ENCODE measurements at places on chromosomes 6 and 20.

GRCh38 chr20:60632391-60633262 lies 619.4 kb upstream of the CDH4 start:
- DNase-seq, result no peak

GRCh38 chr6:31530659-31531058 lies 1.9 kb downstream of the MCCD1 start:
- DNase-seq, result no peak

DNA sequence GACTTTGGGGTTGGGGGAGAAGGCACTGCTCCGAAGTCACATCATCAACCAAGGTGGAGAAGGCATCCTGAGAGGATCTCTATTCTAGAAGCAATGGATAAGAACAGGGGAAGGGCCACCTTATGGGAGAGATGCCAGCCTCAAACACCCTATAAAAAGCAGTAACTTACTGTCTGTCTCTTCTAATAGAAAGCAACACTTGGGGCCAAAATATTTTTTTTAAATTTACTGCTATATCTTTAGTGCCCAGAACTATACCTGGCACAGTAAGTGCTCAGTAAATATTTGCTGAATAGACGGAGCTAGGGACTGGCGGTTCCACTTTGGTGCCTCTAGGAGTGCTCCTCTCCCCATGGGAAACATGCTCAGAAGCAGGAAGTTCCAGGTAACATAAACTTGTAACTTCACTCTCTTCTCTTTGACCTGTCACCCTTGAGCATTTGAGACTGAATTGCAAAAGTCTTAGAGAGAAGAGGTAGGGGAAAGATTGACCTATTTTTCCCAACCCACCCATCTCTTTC lies 807 bp upstream of the OTOR start:
- DNase-seq, result no peak

DNA sequence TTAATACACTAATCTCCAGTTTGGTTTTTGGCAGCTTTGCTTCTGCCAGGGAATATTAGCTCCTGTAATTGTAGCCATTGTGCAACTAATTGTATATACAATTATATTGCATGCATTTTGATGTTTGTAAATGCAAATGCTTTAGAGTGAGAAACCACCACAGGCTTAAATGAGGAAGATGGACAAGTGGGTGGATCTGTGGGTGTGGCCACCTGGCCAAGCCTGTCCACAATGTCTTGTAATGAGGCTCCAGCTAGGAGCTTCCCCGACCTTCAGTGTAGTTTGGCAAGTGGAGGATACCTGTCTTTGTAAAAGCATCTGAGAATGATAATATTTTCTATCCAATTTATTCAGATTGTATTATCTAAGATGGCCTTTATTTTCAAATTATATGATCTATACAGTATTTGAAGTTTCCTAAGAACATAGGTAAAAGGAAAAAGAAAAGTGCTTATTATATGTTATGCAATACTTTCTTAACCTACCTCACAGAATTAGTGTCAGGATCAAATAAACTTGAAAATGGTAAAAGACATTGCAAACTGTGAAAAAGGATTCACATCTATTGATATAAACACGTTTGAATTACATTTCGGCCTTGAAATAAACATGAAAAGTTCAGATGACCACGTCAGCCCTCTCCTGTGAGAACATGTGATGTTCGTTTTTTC lies 49.3 kb upstream of the ARID1B start:
- DNase-seq, result no peak

DNA sequence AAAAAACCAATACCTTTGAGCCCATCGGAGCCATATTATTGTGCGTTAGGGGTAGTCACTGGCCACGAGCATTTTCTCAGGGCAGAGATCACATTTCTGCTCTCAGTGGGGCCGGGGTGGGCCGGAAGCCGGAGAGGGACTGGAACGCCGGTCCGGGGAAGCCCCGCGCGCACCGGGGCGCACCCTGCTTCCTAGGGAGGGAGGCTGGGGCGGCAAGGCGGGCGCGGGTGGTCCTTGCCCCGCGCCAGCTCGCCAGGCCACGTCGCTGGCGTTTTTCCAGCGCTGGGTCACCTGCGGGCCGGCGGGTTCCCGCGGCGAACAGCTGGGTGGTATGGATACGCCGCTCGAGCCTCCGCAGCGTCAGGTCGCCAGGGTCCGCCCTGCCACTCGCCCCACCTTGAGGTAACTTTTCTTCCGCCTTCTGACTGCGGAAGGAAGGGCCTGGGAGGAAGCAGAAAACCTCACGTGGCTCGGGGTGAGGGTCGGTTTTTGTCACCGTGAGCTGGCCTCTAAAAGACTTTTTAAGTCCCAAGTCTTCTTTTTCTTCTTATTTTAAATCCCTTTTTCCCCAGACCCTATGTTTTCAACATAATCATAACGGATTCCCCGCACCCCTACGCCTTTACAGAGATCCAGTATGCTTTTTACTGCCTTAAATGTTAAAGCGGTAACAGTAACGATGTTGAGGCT lies 2.7 kb upstream of the EEF1A1 start:
- DNase-seq, result no peak

- DNase-seq, result no peak
Measured at GRCh38 chr6:137193256-137194070, 20.0 kb upstream of the IL22RA2 start.

DNA sequence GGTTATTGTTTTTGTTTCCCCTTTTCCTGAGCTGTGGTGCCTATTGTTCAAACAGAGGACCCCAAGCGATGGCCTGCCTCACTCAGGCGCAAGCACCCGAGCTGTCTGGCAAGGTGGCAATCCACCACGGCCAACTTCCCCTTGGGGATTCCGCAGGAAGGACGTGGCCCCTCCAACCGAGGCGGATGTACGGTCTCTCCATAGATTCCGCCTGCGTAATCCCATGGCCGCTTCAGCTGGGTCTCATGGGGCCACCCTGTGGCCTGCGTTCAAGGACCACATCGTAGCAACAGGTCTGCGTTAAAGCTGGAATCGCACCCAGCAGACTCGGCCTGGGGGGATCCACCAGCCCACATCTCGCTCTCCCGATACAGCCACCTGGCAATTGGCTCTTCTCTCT lies 79.9 kb downstream of the CEBPB start:
- DNase-seq, result no peak

DNA sequence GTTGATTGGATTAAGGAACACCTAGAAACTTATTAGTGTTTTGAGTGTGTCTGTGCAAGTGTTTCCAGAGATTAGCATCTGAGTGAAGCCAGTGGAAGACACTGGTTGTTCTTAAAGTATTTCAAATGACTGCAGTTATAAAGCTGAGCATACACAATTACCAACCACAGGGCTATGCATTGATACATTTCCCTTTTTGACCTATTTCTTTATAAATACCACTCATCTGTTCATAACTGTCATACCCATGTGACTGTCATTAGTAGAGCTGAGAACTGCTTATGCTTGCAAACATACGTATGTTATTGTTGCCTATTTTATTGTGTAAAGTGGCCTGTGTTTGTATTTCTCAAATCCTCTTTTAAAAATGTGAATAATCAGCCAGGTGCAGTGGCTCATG lies 15.3 kb upstream of the ZC3H12D start:
- no peak for DNase-seq

DNA sequence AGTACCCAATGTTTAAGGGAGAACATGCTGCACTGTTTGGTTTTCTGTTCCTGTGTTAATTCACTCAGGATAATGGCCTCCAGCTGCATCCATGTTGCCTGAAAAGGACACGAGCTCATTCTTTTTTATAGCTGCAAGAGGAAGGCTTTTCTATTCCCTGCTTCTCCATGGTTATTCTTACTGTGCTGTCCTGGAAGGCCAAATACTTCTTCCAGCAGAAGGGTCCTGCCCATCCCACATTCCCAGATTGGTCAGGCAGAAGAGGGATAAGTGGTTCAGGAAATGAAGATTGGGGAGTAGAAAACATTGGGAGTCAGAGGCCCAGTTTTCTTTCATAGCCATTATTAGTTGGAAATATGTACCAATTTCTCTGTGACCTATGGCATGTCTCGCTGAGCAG lies 122.4 kb downstream of the TCP11 start:
- DNase-seq, result no peak
